Neuronal stem cell (in vitro differentiated cells): ENCODE measurements at places on chromosomes 6 and 20.

- DNase-seq, result no peak
These were observed 461.9 kb downstream of the QKI start for GRCh38 chr6:163876391-163876790.

DNA sequence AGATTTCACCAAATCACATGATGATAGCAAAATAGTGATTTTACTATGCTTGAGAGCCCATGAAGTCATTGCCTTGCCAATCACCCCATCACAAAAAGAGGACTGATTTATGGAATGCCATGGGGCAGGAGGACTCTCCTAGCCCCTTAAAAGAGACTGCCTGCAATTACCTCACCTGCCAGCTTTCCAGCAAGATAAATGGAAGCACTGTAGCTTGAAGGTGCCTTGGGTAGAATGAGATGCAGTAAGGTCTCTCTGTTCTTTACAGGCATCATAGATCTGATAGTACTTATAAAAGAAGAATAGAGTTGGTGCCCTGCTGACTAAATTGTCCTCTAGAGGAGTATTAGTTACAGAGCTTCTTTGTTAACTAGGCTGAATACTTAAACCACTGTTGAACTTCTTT, 242.3 kb downstream of the TMEM242 start:
- DNase-seq, result no peak

GRCh38 chr6:76441875-76442274, 369.4 kb upstream of the IMPG1 start:
- DNase-seq, result no peak

DNA sequence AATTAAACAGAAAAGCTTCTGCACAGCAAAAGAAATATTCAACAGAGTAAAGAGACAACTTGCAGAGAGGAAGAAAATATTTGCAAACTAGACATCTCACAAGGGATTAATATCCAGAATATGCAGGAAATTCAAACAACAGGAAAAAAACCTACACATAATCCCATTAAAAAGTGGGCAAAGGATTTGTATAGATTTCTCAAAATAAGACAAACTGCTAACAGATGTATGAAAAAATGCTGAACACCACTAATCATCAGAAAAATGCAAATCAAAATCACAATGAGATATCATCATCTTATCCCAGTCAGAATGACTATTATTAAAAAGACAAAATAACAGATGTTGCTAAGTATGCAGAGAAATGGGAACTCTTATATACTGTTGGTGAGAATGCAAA, 129.6 kb downstream of the SYNDIG1 start:
- no peak for DNase-seq

- no peak for DNase-seq
These were observed 70.6 kb downstream of the IGF2R start for GRCh38 chr6:160039441-160039840.

DNA sequence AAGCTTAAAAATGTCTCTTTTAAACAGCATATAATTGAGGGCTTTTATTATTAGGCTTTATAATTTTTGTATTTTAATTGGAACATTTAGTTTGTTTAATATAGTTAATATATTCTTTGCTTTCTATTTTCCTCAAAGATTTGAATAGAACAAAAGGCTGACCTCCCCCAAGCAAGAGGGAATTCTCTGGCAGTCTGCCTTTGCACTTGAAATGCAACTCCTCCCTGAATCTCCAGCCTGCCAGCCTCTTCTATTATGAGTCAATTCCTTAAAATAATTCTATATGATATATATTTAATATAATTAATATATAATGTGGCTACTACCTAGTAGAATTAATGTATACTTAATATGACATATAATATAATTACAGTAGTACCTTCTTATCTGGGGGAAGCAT, 69.2 kb downstream of the PTPRA start:
- DNase-seq, result no peak

DNA sequence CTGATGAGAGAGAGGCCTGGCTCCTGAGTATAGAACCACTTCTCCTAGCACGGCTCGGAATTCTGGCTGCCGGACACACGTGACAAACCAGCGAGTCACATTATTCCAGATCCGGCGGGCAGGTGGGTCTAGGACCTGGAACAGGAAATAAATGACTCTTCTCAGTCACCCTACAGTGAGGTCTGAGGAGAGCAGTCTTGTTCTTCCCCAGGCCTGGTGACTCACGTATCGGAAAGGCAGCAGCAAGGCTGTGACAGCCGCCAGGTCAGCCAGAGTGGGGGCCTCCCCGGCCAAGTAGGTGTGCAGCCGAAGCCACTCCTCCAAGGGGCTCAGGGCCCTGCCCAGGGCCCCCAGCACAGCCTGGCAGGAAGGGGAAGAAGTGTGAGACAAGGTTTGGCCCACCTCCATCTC, 2.8 kb downstream of the VARS1 start:
- no peak for DNase-seq

GRCh38 chr6:3228771-3229565, 1.5 kb upstream of the TUBB2B start:
- peak; percentile 77 for DNase-seq

DNA sequence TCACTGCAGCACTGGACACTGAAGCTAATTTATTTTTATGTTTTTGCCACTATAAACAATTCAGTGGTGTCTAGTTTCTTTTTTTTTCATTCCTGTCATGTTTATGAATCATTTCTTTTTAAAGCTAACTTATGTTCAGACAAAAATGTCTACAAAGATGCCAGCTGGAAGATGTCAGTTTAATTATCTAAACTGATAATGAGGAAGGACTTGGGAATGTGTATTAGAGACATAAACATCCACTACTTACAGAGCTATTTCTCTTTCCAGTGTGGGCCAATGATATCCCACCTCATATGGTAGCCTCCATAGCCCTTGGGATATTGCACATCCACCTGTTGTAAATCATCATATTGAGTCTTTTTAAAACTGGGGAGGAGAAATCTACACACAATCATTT, 132.1 kb upstream of the FAM184A start:
- DNase-seq, result no peak

GRCh38 chr20:44431502-44432234, 44.0 kb upstream of the TTPAL start:
- DNase-seq, result no peak

GRCh38 chr6:13526357-13526726, 38.9 kb upstream of the GFOD1 start:
- DNase-seq, result no peak

DNA sequence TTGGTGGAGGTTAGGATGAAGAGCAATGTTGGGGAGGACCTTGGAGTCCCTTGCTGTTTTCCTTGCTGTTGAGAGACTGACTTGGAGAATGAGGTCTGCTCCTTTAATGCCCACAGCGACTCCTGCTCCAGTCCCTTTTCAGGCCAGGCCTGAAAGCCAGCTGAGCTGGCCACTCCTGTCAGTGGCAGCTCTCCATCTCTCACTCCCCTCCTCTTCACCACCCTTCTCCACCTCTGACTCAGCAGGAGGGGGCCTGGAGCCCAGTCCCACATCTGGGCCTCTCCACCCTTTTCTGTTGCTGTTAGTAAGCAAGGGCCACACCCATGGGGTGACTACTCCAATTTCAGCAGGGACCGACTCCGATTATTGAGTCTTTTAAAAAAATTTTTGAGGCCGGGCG, 2.2 kb downstream of the SNX21 start:
- DNase-seq, result no peak

DNA sequence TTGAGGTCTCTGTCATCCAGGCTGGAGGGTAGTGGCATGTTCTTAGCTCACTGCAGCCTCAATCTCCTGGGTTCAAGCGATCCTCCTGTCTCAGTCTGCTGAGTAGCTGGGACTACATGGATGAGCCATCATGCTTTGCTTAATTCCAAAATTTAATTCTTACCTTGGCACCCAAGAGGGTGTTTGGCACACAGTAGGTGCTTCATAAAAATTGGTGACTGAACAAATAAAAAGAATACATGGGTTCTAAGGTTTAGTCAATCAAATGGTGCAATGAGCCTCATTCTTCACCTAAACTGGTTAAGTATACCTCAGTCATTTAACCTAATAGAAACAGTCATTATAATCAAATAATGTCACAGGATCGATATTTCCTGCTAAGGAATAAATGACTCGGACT, 170.4 kb downstream of the GMPR start:
- no peak for DNase-seq

DNA sequence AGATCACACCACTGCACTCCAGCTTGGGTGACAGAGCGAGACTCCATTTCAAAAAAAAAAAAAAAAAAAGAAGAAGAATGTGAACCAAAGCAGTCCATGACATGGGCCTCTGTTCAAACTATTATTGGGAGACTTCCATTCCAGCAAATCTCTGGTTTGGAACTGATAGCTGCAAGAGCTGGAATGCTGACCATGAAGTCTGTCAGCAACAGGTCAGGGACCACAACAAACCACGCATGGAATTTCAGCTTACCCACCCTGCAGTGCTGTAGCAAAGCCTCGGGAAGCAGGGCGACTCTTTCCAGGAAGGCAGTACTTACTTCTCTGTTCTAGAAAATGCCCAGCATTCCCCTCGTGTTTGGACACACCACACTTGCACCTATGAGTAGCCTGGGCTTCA, 34.1 kb upstream of the TBC1D7 start:
- no peak for DNase-seq

DNA sequence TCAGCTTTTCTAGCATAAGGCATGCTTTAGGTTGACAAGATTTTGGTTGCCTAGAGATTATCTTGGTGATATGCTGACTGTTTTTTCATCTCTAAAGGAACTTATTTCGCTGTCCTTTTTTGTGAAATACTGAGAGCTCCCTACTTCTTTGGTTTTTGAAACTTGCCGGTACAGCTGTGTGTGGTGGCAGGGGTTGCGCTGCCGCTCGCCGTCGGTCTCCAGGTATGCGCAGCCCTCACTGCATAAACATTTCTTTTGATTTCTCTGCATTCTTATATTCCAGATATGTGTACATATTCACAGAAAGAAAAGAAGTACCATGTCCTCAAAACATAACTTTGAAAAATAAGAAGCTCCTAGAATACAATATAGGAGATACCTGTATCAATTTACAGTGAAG, 106.4 kb upstream of the SYNDIG1 start:
- DNase-seq, result no peak

DNA sequence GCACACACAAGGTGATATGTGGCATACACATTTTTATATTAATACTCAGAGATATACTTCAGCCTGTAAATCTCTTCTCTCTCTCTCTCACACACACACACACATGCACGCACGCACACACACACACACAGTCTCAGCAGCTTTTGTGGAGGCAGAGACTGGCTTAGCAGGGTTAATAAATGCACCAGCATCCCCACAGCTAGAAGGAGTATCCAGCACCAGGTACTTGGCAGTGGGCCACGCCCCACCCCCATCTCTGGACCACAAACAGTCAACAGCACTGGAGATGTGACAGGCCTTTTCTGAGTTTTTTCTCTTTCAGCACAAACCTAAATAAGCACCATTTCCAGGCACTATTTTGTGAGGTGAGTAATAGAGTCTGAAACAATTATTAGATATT, 47.3 kb upstream of the LRFN2 start:
- no peak for DNase-seq

GRCh38 chr6:18022398-18023231, 35.2 kb upstream of the KIF13A start:
- DNase-seq, result peak; percentile 88

DNA sequence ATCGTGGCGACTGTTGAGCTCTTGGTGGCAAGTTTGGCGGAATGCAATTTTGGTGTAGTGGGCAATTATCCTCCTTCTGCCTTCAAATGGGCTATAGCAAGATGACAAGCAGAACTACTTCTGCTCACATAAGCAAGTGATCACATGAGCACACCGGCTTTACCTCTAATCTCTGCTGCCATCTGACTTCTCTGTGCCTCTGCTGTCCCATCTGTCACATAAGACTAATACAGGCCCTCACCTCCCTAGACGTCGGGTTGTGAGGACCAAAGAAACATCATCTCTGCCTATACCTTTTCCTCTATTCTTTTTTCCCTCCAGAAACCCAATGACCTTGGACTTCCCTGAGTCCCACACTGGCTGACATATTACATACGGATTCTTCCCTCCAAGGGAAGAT, 13.3 kb upstream of the WTAP start:
- DNase-seq, result no peak

DNA sequence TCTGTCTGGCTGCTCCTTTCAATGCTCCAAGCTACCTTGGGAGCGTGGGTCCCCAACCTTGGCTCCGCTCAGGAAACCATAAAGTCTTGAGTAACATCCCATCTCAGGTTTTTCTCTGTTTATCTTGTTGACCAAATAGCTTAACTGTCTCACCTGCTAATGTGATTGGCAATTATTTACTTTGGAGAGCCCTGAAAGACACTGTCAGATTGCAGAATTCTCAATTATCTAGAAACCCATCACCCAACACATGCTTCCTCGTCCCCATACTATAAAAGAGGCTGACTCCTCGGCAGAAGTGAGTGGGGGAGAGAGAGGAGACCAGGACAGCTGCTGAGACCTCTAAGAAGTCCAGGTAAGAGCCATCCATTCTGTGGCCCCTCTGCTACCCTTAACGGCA, at the start of gene BPIFA1:
BPIFA1 (plus strand) TSS at position 301 of the 400 bp plus-strand sequence. CDS start 1,716 bp downstream, outside the sequence.
- no peak for DNase-seq

DNA sequence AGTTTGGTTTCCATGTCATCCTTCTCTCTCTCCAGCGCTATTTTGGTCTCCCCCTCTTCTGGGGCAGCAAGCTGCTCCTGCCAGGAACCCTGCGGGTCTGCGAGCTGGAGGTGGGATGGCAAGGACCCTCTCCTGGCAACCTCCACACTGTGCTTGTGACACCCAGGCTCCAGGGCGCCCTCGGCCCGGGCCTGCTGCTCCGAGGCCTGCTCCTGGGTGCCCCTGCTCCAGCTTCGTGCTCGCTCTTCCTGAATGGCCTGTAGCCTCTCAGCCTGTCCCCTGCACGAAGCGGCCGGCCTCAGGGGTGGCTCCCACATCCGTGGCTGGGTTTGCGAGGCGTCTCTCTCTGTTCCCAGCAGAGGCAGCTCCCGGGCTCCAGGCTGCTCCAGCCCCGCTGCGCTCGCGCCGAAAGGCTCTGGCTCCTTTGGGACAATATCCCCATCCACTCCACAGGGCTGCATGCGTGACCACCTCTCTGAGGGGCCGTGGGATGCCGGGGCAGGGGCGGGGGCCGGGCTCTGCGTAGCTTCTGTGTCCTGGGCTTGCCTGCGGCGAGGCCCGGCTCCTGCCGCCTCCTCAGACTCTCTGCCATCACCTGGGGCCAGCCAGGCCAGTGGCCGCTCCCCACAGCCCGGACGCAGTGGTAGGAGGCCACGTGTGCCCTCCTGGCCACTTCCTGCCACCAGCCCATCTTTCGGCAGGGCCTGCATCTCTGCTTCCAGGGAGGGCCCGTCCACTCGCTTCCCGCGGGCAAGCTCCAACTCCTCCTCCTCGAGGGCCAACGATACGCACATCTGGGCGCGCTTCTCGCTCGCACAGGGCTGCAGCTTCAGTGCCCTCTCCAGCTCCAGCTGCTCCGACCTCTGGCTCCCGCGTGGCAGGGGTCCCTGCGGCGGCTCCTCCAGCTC, 68.9 kb downstream of the GINS1 start:
- DNase-seq, result no peak
